ENCODE measurements at places on chromosomes 4 and X.

DNA sequence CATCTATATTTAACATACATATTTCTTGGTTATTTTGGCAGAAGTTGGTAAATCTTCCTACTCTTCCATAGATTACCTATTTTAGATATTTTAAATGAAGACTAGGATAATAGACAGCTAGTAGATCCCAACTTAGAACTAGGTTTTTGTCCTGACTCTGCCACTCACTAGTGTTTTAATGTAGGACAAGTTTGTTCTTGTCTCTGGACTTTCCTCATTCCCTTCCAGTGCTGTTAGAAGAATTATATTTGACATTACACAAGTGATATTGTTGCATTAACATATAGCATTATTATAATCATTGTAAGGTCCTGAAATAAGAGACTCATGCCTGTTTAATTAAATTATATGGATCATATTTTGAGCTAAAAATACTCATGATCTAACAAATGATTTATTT is 24.1 kb upstream of the ALB start:
- no peak for DNase-seq

GRCh38 chr4:121555315-121556107 is 141.3 kb downstream of the ANXA5 start:
- no peak for DNase-seq

DNA sequence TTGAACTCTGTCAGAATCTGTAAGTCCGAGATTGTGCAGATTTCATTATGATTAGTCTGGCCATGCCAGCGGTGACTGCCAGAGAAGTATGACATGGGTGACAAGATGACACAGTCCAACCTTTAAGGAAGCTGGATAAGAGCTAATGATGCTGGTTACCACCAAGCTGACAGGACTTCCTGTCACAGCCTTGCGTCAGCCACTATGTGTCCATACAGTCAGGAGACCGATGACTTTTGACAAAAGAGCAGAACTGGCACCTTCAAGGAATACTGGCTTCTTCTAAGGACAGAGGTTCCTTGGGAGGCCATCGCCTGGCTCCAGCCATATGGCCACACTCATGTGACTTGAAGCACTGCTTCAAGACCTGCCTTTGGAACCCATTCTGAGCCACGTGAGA is 67.2 kb upstream of the TFDP3 start:
- no peak for DNase-seq

- no peak for DNase-seq
Measured at GRCh38 chr4:28004520-28004919, 1143.9 kb downstream of the STIM2 start.

DNA sequence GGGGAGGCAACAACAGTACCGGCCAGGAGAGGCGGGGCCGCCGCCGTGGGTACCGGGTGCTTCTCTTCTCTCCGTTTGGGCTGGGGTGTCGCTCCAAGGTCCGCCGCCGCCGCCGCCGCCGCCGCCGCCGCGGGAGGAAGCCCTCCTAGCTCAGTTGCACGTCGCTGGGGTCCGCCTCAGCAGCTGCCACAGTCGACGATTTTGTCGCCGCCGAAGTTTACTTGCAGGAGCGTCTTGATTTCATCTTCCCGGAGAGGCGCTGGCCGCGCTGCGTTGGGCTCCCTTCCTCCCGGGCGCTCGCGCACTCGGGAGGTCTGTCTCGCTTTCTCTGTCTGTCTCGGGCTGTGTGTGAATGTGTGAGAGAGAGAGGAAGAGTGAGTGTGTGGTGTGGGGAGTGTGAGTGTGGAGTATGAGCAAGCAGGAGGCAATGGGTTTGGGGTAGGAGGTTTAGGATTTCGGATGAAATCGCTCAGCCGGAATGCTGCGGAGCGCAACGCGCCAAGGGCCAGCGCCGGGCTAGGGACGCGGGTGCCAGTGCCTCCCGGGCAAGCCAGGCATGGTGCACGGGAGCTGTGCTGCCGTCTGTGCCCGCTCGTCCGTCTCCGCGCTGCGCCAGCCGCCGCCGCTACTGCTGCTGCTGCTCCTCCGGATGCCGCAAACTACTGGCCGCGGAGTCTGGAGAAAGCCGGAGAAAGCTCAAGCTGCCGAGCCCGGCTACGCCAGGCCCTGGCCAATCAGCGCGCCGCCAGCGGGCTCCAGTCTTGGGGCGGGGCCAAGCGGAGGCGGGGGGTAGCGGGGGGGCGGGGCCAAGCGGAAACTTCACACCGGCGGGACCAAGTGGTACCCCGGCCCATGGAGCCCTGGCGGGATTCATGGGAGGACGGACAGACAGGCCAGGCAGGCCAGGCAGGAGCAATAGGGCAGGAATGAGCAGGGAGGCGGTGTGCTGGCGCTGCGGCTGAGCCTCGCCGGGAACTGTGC is at the start of gene PCDH19:
Gene PCDH19 (minus strand): TSS at position 664 of the 981 bp plus-strand sequence. CDS start 1,676 bp downstream, outside the sequence.
- peak; percentile 52 for DNase-seq

All from NCI-H1092 treated with DMSO at 0.1 percent for 48 hours (cell line).